Bone marrow (tissue), 2 donors: ENCODE measurements at places on chromosomes 12 and 14.

GRCh38 chr14:76491172-76491930 is 115.4 kb downstream of the ESRRB start:
- DNase-seq = no peak

DNA sequence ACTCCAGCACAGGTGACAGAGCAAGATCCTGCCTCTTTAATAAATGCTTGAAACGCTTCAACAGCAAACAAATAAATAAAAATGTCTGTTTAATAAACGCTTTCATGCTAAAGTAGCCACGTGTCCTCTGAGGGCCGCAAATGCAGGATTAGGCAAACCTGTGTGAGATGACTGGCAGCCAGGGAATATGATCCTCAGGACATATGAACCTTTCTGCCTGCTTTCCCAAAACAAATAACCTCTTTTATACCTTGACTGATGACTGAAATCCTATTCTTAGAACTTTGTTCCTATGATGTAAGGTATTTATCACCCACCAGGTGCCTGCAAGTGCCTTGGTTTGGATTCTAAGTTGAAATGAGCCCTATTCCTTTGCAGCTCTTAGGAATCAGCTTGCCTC is 14.5 kb upstream of the FLVCR2 start:
- DNase-seq = no peak

DNA sequence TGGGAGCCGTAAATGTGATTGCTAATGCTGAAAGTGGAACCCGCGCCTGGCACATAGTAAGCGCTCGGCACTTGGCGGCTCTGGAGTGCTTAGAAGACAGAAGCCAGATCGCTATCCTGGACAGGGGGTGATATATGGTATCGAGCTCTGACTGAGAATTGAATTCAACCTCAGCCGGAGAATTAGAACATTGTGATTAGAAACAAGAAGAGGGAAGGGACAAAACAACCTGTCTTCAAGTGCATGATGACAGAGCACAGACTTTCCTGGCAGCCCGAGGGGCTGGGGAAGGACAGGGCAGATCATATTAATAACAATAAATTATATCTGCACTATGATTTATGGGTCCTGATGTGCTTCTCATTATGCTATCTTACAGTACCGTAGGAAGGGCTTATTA is 66.9 kb upstream of the TBX3 start:
- DNase-seq = no peak

- no peak for DNase-seq
Observed at GRCh38 chr12:128052331-128052730, 214.6 kb upstream of the TMEM132C start.

- no peak for DNase-seq
Observed at GRCh38 chr12:91126516-91126915, 15.2 kb upstream of the LUM start.

DNA sequence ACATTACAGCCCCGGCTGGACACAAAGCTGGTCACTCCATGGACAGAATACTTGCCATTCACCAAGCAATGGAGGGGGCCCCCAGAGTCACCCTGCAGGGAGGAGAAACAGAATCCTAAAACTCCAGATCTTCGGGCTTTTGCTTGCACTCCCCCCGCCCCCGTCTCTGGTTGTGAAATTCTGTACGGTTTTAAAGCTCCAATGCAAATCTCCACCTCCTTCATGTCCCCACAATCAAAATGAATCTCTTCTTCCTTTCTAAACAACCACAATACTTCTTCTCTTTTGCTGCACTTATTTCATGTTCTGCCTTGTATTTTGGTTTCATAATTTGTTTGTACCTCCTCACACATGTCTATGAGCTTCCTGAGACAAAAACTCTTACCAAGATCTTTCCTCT is 5.8 kb upstream of the BIN2 start:
- peak; percentile 36 for DNase-seq

DNA sequence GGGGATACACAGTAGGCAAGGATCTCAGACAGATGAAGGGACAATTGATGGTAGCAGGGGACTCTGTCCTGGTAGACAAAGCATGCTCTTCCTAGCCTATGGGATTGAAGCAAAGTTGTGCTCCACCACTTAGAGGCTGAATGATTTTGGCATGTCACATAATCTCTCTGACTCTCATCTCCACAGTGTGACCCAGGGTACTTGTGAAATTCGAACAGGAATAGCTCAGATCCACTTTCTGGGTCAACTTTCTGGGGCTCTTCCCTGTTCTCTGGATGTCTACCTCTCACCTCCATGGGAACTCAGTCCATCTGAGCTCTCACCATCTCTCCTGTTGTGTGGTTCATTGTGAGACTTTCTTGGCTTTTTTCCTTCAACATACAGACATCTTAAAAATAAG is 1.7 kb upstream of the DCD start:
- DNase-seq = no peak

GRCh38 chr14:96249029-96249428 is 7.0 kb upstream of the BDKRB1 start:
- no peak for DNase-seq

DNA sequence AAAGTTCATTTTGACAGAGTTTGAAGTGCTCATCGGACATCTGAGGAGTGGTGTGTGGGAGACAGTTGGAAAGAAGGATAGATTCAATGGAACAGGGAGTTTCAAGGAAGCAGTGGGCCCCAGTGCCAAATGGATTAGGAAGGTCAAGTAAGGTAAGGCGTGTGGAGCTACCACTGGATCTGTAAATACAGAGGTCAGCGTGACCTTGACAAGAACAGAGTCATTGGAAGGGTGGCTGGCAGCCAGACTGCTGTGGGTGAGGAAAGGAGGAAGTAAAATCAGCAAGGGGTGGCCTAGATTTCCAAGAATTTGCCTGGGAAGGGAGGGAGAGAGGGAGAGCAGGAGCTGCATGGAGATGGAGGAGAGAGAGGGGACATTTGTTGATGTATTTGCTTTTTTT is 68.2 kb upstream of the IGF1 start:
- no peak for DNase-seq

DNA sequence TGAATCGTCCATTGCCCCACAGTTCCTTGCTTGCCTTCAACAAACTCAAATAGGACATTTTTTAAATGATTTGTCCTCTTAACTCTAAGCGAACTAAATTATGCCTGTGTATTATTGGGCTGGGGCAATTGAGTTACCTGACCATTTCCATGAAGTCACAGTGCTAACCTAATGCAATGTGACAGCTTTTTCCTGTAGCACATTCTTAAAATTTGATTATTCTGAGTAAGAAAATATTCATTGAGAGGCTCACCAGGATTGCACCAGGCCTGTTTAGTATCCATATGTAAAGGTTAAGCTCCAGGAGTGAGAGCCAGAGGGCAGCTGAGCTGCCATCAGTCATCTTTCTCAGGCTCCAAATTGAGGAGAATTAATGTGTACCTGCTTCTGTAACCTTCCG is 90.9 kb downstream of the GPR65 start:
- no peak for DNase-seq

- DNase-seq = no peak
Observed at GRCh38 chr12:58443273-58443980, 476.9 kb downstream of the LRIG3 start.

GRCh38 chr12:113214895-113215400 is 6.3 kb upstream of the TPCN1 start:
- no peak for DNase-seq

GRCh38 chr12:12587878-12588277 is 23.8 kb upstream of the CREBL2 start:
- DNase-seq = no peak

DNA sequence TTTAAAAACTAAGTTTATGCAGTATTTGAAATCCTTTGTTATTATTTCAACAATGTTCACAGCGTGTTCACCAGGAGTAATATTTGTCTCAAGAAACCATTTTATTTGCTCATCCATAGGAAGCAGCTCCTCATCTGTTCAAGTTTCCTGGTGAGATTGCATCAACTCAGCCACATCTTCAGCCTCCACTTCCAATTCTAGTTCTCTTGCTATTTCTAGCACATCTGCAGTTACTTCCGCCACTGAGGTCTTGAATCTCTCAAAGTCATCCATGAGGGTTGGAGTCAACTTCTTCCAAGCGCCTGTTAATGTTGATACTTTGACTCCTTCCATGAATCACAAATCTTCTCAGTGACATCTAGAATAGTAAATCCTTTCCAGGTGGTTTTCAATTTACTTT is 18.0 kb downstream of the CLEC9A start:
- no peak for DNase-seq

DNA sequence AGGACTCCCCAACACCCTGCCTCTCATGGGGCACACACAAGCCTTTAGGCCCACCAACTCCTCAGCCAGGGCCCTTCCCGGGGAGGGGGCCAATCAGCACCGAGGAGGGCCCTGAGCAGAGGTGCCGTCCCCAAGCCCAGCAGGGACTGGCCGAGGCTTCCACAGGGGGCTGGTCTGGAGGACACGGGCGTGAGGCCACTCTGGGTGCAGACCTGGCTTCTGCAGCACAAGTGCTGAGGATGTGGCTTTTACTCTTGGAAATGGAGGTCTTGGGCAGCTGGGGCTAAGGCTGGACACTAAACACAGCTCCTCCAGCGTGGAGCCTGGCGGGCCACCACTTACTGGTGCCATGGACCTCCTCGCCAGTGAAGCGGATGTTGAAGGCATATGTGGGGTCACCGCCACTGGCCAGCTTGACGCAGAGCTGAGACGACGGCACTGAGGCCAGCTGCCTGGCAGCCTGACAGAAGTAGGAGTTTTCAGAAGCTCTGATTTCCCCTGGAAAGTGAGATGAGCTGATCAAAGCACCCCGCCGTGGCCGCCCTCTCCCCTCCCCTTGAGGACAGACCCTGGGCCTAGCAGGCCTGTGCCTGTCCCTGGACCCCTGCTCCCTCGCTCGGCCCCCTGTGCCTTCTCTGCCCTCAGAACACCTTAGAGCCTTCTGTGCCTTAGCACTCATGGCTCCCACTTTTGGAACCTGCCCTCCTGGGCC is 44.0 kb downstream of the TRAFD1 start:
- DNase-seq = no peak

DNA sequence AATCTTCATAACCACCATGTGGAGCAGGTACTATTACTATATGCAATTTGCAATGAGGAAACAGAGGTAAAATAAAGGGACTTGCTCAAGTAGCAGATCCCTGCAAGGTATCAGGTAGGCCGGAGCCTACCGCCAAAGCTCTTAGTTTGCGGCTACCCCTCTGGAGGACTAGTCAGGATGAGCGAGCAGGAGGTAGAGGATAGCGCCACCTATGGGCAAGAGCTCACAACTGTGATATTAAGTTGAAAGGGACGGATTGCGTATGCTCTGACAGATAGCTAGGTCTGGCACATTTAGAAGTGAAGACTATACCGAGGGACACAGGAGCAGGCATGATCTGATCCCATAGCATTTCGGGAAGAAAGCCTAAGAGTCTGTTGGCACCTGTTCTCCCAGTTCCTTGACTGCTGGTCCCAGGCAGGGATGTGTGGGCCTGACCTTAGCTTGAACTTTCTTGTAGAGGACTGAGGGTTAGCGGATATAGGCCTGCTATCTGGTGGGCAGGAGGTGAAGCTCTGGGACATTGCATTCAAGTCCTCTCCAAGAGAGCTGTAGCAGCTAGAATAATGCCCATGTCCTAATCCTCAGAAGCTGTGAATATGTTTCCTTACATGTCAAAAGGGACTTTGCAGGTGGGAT is 48.0 kb downstream of the SLC17A8 start:
- DNase-seq = peak; percentile 10

DNA sequence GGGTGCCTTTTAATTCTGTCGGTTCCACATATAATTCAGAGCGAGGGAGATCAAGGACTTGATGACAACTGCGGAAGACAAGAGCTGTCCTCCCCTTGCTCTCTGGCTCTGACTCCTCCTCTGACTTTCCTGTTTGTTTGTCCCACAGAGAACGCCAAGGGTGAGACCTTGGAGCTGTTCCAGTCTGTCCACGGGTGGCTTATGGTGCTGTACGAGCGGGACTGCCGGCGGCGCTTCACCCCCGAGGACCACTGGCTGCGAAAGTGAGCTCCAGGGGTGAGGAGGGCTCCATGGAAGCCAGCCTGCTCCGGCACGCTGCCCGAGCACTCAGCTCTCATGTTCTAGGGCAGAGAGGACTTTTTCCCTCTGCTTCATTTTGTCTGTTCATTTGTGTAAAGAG is 32.8 kb downstream of the UBE3B start:
- DNase-seq = no peak

DNA sequence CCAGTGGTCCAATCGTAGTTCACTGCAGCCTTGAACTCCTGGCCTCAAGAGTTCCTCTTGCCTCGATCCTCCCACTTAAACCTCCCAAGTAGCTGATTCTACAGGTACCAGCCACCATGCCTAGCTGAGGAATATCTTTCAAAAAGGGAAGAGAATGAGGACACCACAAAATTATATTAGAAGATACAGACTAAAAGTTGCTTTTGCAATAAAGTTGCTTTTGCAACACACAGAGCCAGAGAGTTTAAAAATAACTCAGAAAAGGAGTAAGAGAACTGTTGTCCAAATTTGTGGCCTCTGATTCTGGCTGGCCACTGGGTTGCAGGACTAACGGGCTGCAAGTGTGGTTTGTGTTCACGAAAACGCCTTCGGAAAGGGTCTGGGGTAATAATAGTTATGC is 19.8 kb downstream of the TMEM253 start:
- no peak for DNase-seq

- DNase-seq = no peak
Observed at GRCh38 chr12:39176356-39176755, 266.6 kb downstream of the KIF21A start.

- DNase-seq = no peak
Observed at GRCh38 chr12:11568155-11568761, 81.2 kb upstream of the ETV6 start.

DNA sequence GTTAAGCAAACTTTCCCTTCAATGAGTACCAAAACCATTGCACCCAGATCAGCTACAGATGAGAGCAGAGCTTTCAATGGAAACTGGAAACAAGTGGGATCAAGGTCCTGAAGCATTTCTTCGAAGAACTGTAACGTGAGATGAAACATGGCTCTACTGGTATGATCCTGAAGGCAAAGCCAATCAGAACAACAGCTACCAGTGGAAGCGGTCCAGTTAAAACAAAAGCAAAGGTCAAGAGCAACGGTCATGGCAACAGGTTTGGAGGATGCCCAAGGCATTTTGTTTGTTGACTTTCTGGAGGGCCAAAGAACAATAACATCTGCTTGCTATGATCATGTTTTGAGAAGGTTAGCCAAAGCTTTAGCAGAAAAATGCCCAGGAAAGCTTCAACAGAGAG is 137.9 kb upstream of the CPSF6 start:
- DNase-seq = no peak

DNA sequence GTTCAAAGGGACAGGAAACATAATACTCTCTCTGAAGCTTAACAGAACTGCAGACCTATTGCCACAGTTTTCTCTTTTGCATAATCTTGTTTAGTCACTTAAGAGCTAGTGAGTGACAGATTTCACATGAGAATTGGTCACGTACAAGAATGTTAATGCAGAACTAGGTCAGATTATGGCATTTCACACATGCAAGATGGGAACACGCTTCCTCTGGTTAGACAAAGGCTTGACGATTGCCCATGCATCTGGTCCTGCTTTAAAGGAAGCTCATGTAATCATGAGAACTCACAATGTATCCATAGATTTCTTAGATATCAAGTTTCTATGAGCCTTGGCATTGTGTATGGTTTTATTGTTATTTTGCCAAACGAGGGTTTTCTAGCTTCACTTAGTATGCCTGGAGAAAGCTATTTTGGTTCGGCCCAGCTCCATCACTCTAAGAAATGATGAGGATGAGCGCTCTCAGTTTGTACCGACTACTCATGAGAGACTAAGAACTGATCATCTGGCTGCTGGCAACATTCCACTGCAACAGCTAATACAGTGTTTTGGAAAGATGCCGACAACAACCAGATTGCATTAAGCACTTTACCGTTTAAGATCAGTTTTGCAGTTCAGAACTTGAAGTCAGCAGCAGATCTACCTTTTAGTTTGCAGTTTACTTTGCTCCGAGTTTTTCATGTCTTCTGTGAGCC is 380.0 kb downstream of the DIO2 start:
- DNase-seq = no peak

GRCh38 chr14:63295231-63295685 is 23.5 kb downstream of the GPHB5 start:
- DNase-seq = no peak

GRCh38 chr12:120529641-120530417 is 871 bp upstream of the COQ5 start:
- DNase-seq = peak; percentile 5
